Stimulated activated CD4-positive, alpha-beta T cell treated with anti-CD3 and anti-CD28 coated beads, Interleukin-4, amount 100 ng/mL, for 4 hours (primary cell): ENCODE measurements at places on chromosomes 2 and 18.

DNA sequence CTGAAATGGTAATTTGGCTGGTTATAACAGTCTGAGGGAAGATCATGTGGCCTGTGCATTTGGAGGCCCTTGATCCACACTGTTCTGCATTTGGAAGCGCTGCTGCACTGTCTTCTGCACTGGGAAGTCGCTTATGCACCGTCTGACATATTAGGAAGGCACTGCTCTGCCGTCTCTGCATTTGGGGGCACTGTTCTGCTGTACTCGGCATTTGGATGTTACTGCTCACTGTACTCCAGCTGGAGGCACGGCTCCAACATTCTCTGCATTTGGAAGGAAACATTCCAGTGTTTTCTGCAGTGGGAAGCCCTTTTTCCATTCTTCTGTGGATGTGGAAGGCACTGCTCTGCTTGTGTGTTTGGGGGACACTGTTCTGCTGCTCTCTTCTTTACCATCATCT is 9.6 kb upstream of the PROM2 start:
- no peak for DNase-seq

GRCh38 chr18:31209041-31209440 is 46.4 kb upstream of the DSC1 start:
- no peak for DNase-seq

- no peak for DNase-seq
Measured at GRCh38 chr2:47043142-47043890, 111.8 kb downstream of the STPG4 start.

DNA sequence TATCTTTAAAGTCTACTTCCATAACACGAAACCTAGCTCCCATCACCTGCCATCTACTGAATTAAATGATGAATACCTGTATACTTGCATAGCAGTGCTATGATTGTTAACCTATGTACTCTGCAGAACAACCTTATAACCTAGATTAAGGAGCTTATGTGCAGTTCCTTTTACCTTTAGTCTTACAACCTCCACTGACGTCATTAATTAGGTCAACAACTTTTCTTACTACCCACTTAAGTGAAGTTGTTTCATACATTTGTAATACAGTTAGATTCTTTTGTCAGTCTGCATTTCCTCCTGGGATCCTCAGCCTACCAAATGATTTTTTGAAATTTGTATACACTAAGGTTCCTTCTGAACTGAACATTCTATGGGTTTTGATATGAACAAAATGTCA is 1082.3 kb downstream of the SUCLG1 start:
- no peak for DNase-seq

DNA sequence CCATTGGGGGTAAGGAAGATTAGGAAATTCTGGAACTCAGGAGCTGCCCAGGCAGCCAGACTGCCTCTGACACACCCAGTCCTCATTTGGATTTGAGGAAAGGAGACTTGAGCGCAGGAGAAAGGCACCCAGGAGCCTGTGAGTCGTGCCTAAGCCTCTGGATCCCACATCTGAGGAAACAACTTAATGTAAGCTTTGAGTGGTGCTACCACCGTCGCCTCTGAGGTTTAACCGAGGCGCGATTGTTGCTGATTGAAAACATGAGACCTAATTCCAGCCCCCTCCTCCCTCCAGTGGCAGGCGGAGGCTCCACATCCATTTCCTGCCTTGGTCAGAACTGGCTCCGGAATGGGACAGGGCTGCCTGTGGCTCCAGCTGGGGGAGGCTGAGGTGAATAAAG is 176.7 kb upstream of the PKDCC start:
- DNase-seq = no peak

- DNase-seq = no peak
Measured at GRCh38 chr2:152176113-152176714, 651 bp upstream of the STAM2 start.

DNA sequence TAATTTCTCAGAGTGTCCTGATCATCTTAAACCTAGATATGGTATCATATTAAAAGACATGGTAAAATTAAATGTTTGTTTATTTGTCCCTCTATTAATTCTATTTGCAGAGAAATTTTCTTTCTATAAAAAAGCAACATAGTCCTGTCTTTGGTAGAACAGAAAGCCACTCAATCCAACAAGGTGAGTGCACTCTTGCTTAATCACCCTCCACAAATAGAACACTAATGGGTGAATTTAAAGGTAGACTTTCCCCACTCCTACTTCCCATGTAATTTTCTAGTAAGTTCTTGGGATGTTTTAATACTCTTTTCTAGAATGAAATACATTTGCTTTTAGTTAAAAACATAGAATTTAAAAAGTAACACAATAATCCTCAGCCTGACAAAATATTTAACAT is 97.7 kb downstream of the PIGN start:
- DNase-seq = no peak

- no peak for DNase-seq
Measured at GRCh38 chr2:100248044-100248330, 74.3 kb downstream of the LONRF2 start.

- DNase-seq = no peak
Measured at GRCh38 chr18:23151414-23152099, 16.3 kb downstream of the CABLES1 start.

DNA sequence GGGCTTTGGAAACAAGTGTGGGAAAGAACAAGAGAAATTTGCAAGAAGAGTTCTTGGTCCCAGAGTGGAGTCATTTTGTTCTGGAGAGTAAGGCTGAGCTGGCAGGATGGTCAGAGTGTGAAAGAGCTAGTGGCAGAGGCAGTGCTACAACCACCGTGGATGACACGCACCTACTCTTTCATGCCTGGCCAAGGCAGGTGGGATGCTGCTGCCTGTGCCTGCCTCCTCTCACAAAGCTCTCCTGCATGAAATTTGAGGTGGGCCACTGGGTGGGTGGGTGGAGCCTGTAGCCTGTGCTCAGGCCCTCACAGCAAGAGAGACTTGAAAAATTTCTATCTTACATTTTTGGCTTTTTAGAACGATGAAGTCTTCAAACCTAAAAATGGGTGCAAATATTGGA is 9.4 kb upstream of the INO80C start:
- DNase-seq = no peak

DNA sequence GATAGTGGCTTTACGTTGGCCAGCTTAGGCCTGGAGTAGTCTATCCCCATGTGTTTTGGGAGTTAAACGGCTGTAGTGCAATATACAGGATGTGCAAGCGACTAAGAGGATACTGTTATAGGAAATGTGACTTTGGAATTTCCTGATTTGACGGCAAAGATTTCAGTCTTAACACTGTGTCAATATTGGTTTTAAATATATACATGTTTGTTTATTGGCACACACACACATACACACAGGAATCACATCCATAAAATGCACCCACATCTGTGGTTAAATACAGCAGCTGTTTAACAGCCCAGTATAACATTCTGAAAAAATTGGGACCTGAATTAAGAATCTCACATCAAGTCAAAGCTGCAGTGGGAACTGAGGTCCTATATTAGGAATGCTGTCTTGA is 347.1 kb downstream of the TXNL1 start:
- no peak for DNase-seq

GRCh38 chr18:36627637-36628036 is 201.2 kb downstream of the TPGS2 start:
- no peak for DNase-seq

- no peak for DNase-seq
Measured at GRCh38 chr2:149015926-149016563, 22.5 kb upstream of the LYPD6B start.

GRCh38 chr2:198129609-198130008 is 325.2 kb downstream of the PLCL1 start:
- no peak for DNase-seq

GRCh38 chr2:100142393-100142792 is at the start of gene AFF3:
TSS of gene AFF3 (minus strand) at chr2:100142590. CDS start at chr2:100104454, 38,136 bp downstream.
- peak; percentile 26 for DNase-seq

DNA sequence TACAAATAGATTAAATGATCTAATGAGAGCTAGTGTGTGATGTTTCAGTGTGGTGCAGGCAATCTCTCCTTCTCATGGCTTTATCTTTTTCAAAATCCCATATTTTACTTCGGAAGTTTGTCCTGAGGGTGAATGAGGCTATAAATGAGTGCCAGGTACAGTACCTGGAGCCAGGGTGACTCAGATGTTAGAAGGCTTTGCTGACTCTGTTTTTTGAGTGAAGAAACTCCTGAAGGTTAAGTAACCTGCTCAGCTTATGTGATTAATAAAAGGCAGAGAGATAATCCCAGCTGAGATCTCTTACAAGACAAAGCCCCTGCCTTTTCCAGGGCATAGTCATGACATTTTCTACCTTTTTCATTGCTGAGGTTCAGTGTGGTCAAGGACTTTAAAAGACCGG is 52.6 kb downstream of the MGAT5 start:
- DNase-seq = no peak

GRCh38 chr18:8175501-8176061 is 433.7 kb upstream of the RAB12 start:
- DNase-seq = no peak
